A673 (cell line): ENCODE measurements at places on chromosomes 3 and 15.

- DNase-seq: no peak
Measured at GRCh38 chr15:68239025-68239424, 9.5 kb upstream of the CLN6 start.

GRCh38 chr3:23182996-23183513 is 20.1 kb upstream of the UBE2E2 start:
- no peak for DNase-seq

DNA sequence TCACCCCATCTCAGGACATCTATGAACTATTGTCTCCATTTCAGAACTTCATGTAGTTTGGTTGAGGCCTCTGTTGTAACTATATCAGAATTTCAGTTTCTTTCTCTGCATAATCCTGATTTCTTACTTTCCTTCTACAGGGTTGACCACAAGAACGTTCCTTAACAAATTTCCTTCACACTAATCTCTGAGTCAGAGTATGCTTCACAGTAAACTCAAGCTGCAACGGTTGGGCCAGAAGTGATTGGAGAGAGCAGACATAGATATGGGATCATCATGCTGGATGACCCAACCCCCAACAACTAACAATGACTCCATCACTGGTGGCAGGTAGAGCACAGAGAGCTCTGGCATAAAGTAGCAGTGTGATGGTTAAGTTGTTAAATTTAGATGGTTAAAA is 128.8 kb upstream of the OSTN start:
- no peak for DNase-seq

DNA sequence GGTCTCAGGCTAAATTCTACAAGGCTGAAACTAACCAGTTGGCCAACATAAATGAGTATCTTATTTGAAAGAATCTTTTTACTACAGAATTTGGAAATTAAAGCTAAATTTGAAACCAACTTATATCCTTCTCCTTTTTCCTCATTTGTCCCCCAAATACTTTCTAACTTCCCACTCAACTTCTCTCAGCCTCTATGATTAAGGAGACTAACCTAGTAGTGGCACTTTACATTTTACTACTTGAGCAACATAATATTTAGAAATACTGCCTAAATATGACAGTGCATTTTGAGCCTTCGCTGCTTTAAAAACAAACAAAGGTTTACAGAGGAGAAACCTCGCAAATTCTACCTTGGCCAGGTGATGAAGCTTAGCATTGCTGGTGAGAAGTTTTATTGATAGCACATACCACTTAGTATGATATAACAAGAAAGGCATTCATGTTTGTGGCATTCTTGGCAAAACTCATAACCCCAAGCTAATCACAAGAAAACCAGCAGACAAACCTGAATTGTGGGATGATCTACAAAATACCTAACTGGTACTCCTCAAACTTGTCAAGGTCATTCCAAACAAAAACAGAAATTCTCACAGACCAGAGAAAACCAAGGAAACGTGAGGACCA is 432.1 kb upstream of the CFAP20DC start:
- DNase-seq: no peak

GRCh38 chr3:15063656-15064286 is 1.3 kb downstream of the MRPS25 start:
- no peak for DNase-seq

- no peak for DNase-seq
Measured at GRCh38 chr3:149058602-149059001, 27.7 kb downstream of the HLTF start.

DNA sequence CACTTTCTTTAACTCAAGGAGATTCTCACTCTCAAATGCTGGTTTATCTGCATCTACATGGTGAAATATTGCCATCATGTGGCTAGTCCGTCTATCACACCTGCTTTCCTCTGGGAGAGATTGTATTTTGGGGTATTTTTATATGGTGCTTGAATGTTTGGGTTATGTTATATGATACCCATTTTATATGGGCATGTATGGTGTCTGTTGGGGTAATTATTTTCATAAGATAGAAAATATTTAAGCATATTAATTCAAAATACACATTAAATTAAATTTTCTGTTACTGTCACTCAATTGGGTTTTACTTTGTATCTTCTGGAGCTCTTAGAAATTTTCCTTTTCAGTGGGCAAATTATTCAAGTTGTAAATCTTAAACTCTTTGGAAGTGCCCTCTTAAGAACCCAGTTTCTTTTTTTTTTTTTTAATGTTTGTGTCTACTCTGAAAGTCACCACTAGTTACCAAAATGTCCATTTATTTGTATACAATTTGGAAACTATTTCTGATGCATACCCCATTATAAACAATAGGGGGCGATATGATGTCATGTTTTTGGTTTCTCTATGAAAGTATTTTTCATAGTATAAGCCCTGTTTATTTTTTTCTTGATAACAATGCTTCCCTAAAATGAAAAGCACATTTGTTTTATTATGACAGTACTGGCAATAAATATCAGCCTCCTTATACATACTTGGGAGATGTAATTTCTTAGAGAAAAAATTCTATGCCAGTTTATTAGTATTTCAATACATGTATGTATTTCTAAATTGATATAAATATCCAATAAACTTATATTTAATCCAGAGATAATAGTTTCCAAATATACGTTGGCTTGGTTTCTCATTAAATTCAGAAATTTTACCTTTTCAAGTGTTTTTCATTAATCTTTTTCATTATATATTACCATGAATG is 36.1 kb upstream of the PLSCR5 start:
- peak; percentile 78 for DNase-seq

DNA sequence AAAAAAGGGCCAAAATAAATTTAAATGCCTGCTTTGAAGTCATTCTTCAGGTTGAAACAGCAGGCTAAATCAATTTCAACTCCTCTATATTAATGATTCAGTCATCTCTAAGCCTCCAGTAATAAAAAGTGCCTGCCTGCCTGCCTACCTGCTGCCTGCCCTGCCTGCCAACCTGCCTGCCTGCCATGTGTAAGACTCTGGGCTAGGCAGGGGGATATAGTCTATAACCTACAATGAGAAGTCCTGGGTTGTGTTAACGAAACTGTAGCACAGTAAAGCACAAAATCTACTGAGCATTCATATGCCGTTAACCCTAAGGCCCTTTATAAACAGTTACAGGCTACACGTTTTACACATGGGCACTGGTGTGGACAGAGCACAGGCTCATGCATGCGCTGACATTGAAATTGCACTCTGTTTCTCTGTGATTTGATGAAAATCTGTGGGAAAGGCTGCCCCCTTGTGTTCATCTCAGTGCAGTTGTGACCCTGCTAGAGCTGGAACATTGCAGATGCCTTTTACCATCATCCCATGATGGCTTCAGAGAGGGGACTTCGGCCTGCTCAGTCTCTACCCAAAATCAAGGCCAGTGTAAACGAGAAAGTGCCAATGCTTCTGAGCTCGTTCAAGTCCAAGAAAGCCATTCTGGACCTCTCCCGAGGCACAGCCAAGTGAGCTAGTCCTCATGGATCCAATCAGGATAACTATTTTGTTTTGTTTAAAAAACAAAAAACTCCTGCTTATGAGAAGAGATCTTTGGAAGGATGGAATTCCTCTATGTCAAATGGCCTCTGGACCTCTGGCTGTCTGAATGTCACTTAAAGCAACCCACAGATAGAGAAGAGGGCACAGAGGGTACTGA is 64.6 kb downstream of the EFL1 start:
- DNase-seq: peak; percentile 76

DNA sequence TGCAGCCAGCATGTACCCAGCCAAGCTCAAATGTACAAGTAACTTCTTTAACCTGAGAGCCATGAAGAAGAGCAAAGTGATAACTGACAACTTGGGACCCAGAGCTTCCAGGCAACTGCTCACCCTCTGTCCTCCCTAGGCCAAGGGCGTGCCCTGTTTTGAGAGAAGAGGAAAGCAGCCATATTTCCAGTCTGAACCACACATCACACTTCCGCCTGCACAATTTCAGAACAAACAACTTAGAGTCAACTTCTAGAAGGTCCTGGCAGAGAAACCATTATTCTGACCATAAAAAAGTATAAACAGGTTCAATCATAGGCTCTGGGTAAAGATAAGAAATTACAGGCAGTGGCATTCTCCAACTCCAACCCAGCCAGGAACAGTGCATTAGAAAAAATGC is 50.1 kb downstream of the ITGB5 start:
- DNase-seq: no peak

DNA sequence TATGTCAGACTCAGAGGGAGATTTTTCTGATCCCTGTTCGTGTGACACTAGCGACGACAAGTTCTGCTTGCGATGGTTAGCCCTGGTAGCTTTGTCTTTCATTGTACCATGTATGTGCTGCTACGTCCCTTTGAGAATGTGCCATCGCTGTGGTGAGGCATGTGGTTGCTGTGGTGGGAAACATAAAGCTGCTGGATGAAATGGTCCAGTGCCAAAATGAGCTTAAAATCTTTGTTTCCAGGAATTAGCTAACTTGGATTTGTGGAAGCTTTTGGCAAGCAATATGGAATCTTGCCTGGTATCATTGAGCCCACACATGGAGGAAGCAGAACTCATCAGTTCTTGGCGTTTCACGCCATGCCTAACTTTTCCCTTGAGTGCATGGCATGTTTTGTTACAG is 98.8 kb downstream of the SPRED1 start:
- DNase-seq: no peak

GRCh38 chr3:148705314-148705713 is 7.6 kb downstream of the AGTR1 start:
- no peak for DNase-seq

DNA sequence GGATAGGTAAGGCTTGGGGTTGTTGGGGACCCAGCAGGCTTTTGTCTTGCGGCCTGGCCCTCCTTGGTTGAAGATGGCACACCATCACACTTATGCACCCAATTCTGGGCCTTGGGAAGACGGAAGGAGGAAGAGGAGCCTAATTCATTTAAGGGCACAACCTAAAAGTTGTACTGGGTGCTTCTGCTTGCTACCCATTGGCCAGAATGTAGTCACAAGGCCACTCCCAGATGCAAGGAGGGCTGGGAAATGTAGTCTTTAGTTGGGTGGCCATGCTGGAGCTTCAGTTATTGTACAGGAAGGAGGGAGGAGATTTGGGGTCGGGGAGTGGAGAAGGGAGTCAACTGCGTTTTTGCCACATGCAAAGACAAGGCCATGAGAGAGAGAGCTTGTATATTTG is 109.2 kb downstream of the TMEM266 start:
- DNase-seq: peak; percentile 45

- DNase-seq: no peak
Measured at GRCh38 chr3:123869165-123869564, 15.0 kb downstream of the MYLK start.
